Dermis microvascular lymphatic vessel endothelial cell (primary cell): ENCODE measurements at places on chromosomes 16 and 17.
A peak's percentile ranks its signal among the peaks of the same experiment; 100 is the strongest.

DNA sequence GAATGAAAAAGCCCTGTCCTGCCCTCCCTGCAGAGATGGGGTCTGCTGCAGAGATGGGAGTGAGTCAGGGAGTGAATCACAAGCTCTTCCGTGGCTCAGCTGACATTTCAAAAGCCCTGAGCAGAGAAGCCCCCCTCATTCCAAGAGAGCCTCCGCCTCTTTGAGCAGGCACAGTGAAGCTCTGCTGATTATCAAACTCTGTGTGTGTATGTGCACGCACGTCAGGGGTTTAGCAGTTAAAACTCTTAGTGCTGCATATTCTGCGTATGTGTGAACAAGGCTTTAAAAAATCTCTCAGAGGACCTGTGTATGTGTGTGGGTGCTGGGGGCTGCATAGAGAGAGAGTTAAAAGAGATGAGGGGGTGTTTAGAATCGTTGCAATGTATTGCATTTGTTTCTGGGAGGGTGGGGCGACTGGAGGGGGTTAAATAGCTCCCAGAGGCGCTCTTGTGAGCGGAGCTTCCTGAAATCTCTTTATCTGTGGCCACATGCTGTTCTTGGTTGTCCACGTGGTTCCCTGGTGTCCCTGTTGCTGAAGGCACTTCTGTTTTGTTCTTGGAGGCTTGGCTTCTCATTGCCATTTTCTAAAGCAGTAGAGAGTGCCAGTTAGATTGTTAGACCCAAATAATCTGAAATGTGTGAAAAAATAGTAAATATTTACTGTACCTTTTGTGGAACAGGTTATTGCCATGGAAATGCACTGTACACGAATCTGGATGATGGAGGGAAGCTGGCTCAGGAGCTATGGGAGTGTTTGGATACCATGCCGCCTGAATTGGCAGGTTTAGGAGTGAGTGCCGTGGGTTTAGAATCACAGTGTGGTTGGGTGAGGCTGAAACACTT lies 116.6 kb downstream of the PRKCB start:
- DNase-seq, result no peak

DNA sequence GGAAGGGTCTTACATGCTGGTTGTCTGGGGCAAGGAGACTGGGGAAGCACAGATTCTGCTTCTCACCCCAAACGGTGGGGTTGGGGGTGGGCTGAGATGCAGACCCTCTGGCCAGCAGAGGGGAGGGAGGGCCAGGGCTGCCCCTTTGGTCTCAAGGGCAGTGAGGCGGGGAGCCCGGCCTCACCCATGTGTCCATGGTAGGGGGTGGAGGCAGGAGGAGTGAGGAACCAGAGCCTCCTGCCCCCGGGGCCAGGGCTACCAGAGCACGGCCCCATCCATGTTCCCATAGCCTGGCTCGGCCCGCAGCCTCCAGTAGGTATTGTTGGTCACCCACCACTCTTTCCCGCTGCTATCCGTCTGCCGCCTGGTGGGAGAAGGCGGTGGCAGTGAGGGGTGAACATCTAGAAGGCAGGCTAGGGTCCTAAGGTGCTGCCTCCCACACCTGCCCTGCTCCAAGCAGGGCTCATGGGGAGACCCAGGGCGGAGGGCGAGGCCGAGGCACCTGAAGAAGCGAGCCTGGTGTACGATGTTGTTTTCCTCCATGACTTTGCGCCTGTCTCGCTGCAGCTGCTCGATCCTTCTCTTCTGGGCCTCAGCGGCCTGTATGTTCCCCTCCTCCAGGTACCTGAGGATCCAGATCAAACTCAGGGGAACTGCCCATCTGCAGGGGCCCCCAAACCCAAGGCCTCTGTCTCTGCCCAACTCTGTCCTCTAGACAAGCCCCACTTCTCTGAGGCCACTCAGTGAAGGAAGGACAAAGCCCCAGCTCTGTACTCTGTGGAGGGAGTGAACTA lies 13.4 kb downstream of the OSBPL7 start:
- DNase-seq, result no peak

DNA sequence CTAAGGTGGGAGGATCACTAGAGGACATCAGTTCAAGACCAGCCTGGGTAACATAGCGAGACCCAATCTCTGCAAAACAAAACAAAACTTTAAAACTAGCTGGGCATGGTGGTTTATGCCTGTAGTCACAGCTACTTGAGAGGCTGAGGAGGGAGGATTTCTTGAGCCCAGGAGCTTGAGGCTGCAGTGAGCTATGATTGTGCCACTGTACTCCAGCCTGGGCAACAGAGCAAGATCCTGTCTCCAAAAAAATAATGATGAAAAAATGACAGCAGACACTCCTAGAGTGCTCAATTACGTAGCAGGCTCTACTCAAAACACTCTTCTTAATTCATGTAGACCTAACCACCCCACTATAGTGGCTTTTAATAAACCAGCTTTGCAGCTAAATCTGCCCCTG lies 12.9 kb downstream of the ERN2 start:
- no peak for DNase-seq

- peak; percentile 61 for DNase-seq
Observed at GRCh38 chr17:40075201-40075941, 12.6 kb downstream of the THRA start.

GRCh38 chr16:89325861-89326471 lies 108.5 kb downstream of the ZNF778 start:
- peak; percentile 94 for DNase-seq

DNA sequence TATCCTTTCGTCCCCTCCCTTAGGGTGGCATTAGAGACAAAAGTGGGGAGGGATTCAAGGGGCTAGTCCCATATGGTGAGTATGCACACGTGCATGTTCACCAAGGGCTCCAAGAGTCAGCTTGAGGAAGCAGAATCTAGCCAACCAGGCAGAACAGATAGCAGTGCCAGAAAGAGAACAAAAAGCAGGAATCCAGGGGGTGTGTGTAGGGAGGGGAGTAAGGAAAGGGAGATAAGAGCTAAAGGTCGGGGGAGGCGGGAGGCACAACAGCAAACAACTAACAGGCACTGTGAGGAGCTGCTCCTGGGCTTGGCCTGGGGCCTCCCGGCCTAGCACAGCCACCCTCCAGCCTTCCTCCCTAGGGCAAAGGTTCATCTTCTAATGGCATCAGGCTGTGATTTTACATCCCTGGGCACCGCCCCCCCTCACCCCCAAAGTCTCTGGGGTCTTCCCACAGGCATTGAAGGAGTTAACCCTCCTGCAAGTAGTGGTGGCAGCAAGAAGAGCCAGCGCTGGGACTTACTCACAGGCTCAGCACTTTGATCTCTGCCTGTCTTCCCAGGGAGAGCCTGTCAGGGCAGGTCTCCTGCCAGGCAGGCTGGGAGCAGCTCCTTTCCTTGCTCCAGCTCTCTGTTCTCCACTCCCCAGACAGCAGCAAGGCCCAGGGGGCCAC lies 12.4 kb upstream of the SUPT4H1 start:
- DNase-seq, result no peak

GRCh38 chr16:66926961-66927436 lies 1.7 kb upstream of the RRAD start:
- no peak for DNase-seq

GRCh38 chr17:1638171-1638590 lies 7.4 kb downstream of the SCARF1 start:
- no peak for DNase-seq

GRCh38 chr17:17347956-17348871 lies 45.0 kb downstream of the NT5M start:
- DNase-seq, result no peak
